Stimulated activated CD4-positive, alpha-beta T cell treated with anti-CD3 and anti-CD28 coated beads, Interleukin-15, amount 100 ng/mL, for 1 hour (primary cell): ENCODE measurements at places on chromosomes 12 and 14.

GRCh38 chr12:24047326-24047725 lies 97.9 kb upstream of the SOX5 start:
- DNase-seq, result no peak

GRCh38 chr12:6631549-6631961 lies 4.2 kb downstream of the LPAR5 start:
- no peak for DNase-seq

DNA sequence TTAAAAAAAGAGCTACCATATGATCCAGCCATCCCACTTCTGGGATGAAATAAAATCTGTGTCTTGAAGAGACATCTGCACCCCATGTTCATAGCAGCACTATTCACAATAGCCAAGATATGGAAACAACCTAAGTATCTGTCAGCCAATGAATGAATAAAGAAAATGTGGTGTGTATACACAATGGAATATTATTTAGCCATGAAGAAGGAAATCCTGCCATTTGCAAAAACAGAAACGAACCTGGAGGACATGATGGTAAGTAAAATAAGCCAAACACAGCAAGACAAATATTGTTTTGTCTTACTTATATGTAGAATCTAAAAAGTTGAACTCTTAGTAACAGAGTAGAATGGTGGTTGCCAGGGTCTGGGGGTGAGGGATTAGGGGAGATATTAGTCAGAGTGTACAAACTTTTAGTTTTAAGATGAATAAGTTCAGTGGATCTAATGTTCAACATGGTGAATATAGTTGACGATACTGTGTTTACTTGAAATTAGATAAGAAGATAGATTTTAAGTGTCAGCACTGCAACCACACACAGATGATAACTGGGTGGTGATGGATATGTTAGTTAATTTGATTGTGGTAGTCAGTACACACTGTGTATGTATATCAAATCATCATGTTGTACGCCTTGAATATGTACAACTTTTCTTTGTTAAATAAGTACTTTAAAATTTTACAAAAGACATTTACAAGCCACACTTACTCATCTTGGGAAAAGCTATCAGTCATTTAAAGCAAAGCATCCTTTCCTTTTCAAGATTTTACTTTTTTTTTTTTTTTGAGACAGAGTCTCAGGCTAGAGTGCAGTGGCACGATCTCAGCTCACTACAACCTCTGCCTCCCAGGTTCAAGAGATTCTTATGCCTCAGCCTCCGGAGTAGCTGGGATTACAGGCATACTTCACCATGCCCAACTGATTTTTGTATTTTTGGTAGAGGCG lies 89.9 kb downstream of the BICD1 start:
- DNase-seq, result no peak

DNA sequence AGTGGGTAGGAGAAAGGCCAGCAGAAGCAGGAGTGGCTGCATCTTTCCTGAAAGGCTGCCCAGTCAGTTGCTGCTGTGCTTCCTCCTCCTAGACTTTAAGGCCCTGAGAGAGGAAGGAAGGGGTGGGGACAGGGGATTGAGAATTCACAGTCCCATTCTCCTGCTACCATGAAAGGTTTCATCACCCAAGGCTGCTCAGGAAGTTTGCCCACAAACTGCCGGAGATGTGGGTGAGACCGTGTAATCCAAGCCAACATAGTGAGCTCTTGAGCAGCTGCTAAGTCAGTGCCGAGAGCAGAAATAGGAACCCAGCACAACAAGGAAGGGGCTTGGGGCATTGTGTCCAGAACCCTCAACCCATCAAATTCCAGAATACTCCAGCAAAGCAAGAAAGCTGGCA lies at the start of gene CTSG:
TSS of gene CTSG (minus strand) at position 69 of the 400 bp plus-strand sequence. CDS start at position 42, 27 bp downstream.
- no peak for DNase-seq

- no peak for DNase-seq
Measured at GRCh38 chr12:96425321-96425720, 25.1 kb upstream of the CDK17 start.

- DNase-seq, result no peak
Measured at GRCh38 chr12:46560089-46560488, 187.5 kb upstream of the SLC38A2 start.

- no peak for DNase-seq
Measured at GRCh38 chr12:111011999-111012600, 91.7 kb upstream of the MYL2 start.

GRCh38 chr12:56599797-56600196 lies 30.3 kb downstream of the BAZ2A start:
- no peak for DNase-seq

GRCh38 chr14:78181270-78181669 lies 11.1 kb downstream of the NRXN3 start:
- no peak for DNase-seq

GRCh38 chr14:24673534-24674203 lies 39.7 kb upstream of the GZMB start:
- DNase-seq, result peak; percentile 43

DNA sequence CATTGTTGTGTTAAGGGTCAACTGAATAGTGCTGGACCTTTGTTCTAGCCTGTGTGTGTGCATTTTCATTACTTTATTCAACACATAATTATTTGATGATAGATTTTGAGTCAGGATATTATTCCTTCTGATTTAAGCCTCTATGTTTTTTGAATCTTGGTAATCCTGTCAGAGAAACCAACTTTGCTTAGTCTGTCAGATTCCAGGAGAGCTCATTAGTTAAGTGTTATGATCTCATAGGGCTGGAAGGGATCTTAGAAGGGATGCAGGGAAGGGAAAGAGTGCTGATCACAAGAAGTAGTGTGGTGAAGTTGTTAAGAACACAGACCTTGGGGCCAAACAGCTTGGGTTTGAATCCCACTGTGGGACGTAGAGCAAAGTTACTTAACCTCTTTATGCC lies 52.9 kb downstream of the SCN8A start:
- DNase-seq, result no peak

- DNase-seq, result no peak
Measured at GRCh38 chr12:64551676-64552075, 58.6 kb upstream of the RASSF3 start.

DNA sequence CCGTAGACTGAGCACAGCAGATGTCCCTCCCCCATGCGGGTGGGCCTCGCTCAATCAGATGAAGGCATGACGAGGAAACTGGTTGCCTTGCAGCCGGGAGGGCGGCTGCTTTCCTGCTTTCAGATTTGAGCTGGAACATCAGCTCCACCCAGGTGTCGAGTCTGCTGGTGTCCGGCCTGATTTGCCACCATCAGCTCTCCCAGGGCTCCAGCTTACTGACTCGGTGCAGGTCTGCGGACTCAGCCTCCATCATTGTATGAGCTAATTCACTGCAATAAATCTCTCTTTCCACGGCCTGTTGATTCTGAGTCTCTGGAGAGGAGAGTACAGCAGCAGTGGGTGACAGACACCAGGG lies 156.2 kb downstream of the KIF26A start:
- DNase-seq, result no peak

GRCh38 chr14:56299306-56299984 lies 181.2 kb downstream of the PELI2 start:
- DNase-seq, result no peak

DNA sequence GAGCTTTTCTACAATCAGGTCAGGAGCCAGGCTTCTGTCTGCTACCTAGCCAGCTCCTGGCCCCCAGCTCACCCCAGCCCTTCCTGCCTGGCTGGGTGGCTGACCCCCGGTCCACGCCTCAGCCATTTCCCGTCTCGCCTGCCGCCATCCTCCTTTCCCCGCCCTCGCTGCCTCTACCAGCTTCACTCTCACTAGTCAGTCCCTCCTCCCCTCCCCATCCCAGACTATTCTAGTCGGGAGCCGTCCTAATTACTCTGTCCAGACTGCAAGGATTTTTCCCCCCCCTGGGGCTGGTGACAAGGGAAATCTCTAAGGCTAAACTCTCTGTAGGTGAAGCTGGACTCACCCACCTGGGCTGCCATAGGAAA lies 825 bp downstream of the DHH start:
- no peak for DNase-seq

- DNase-seq, result no peak
Measured at GRCh38 chr12:105671720-105672119, 341.2 kb downstream of the C12orf75 start.

DNA sequence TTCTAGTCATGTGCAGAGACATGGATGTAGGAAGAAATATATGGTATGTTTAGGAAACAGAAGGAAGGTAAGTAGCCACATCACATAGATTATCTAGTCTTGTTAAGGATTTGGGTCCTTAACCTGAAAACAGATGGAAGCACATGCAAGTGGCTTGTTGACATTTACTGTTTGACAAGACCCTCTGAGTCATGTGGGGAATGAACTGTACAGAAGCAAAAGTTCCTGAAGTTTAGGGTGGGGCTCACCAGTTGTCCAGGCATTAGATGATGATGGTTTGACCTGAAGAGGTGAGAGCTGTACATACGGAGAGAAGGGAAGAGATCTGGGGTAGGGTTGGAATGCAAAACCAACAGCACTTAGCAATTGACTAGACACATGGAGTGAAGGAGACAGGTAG lies 281.1 kb upstream of the GRIP1 start:
- no peak for DNase-seq

- DNase-seq, result no peak
Measured at GRCh38 chr12:132493482-132494178, 3.7 kb downstream of the FBRSL1 start.

- DNase-seq, result no peak
Measured at GRCh38 chr14:66965831-66966230, 223.4 kb upstream of the GARIN2 start.

GRCh38 chr14:68961781-68962584 lies 17.1 kb downstream of the ACTN1 start:
- no peak for DNase-seq

DNA sequence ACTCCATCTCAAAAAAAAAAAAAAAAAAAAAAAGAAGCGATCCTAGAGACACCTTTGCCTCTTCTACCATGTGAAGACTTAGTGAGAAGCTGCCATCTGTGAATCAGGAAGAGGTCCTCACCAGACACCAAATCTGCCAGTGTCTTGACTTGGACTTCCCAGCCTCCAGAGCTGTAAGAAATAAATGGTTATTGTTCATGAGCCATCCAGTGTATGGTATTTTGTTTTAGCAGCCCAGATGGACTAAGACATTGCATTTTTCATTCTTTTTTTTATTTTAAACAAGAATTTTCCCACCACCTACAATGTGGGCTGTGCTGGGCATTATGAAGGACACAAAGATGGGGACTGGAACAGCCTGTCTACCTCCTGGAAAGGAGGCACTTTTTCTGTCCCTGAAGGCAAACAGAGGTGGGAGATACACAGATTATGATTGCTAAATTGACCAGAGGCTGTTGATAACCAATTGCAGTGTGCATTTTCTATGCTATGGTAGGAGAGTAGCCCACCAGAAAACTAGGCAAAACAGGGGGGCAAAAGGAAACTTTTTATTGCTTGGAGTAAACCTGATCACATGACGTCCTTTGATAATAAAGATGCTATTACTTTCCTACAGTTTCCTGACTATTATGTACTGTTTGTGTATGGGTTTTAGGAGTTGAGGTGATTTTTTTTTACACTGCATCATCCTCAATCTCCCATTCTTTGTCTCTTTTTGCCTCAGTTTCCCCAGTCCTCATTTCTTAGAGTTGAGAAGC lies 2.8 kb upstream of the C12orf43 start:
- DNase-seq, result no peak

- DNase-seq, result no peak
Measured at GRCh38 chr12:94326727-94327126, 132.9 kb downstream of the CEP83 start.

DNA sequence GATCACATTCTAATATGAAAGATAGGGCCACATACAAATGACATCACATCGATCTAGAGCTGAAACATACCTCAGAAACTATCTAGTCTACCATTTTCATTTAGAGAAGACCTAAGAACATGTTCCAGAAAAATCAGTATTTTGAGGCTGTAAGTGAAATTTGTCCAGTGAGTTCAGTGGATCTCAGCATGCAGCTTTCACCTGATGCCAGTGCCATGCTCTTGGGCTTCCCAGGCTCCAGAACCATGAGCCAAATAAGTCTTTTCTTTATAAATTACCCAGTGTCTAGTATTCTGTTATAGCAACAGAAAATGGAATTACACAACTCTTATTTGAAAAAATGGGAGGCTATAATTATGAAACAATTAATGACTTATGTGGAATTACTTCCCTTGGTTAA lies 9.0 kb downstream of the CHPT1 start:
- no peak for DNase-seq

GRCh38 chr12:20187456-20187855 lies 180.9 kb upstream of the PDE3A start:
- no peak for DNase-seq

GRCh38 chr12:5085896-5086295 lies 42.2 kb downstream of the KCNA5 start:
- no peak for DNase-seq

- DNase-seq, result no peak
Measured at GRCh38 chr14:79090641-79091180, 920.5 kb downstream of the NRXN3 start.

DNA sequence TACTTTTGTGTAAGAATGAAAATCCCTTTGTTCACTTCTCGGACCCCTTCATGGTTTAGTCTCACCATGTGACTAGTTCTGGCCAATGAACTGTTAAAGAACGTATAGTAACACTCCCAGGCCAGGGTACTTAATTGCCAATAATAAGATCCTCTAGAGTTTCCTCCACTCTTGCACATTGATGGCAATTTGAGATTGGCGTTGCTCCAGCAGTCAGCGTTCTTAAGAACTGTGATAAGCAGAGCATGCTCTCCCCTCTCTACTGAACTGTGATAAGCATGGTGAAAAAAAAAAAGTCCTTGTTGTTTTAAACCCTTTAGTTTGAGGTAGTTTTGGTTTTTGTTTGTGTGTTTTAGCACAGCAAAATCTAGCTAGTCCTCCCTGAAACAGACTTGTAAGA lies 854.5 kb downstream of the SLC6A15 start:
- no peak for DNase-seq

- no peak for DNase-seq
Measured at GRCh38 chr14:88326352-88327103, 3.5 kb upstream of the KCNK10 start.

DNA sequence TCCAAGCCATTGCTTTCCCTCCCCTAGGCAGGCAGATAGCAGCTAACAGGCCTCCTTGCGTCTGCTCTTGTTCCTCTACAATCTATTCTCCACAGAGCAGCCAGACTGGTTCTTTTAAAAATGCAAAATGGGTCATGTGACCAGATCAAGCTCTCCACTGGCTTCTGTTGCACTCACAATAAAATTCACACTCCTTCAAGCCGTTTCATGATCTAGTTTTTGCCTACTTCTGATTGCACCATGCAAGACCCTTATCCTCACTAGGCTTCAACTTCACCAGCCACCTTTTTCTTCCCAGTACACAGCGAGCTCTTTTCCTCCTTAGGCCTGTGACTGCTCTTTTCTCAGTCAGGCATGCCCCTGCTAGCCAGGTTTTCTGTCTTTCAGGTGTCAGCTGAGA lies 6.1 kb upstream of the KRAS start:
- DNase-seq, result no peak
